ENCODE measurements at places on chromosomes 12 and 14.
A peak's percentile ranks its signal among the peaks of the same experiment; 100 is the strongest.

GRCh38 chr14:54487771-54488170 is 1.0 kb downstream of the GMFB start:
- DNase-seq: no peak

- no peak for DNase-seq
Measured at GRCh38 chr12:89882050-89882449, 173.4 kb upstream of the ATP2B1 start.

DNA sequence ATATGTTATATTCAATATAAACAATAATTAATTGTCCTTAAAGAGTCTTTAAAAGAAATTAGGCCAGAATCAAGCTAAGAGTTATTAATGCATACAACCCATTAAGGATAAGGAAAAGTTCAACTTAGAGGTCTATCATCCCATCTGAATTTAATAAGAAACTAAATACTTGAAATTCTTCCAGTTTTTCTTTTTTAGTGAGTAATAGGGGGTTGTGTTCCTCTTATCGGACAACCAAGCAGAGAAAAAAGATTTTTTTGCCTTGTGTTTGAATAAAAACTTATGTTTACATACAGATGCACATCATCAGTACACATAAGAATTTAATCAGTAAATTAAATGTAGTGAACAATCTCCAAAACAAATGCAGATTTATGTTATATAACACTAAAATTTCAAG is 32.5 kb downstream of the PAWR start:
- no peak for DNase-seq

DNA sequence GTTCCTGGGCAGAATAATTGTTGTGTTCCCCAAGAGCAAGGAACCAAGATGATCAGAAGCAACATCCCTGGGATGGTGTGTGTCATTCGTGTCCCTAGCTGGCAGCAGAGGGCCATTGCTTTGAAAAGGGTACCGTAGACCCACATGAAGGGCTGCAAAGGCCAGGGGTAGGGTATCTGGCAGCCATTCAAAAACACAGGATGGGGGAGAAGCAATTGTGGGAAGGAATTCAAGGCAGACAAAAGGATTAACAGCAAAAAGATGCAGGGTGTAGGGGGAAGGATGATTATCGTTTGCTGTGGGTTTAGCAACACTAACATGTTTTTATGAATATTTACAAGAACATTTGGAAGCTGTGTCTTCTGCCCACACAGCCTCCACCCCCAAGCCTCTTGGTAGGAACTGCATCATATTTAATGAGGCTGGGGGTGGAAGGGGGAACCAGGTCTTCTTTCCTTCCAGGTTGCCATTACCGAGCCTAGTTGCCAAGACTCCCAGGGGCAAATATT is 169.0 kb upstream of the G2E3 start:
- DNase-seq: no peak

GRCh38 chr14:100059438-100059781 is 5.8 kb upstream of the EVL start:
- DNase-seq: no peak

DNA sequence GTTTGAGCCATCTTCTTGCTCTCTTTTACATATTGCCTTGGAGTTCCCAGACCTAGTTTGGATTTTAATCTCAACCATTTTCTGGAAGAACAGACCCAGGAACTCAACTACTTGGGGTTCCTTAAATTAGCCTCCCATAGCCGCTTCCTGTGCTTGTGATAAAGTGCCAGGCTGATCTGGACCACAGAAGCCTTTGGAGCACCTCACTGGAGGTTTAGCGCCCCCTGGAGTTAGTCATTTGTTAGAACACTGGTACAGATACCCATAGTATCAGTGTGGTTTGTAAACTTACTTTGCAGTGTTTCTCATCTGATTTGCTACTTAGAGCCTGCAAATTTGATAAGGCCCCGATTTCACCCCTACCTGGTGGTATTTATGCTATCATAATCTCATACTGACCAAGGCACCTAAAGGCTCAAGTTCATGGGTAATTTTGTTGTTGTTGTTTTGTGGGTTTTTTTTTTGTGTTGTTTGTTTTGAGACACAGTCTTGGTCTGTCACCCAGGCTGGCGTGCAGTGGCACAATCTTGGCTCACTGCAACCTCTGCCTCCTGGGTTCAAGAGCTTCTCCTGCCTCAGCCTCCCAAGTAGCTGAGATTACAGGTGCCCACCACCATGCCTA is 3.7 kb downstream of the UNC119B start:
- DNase-seq: peak; percentile 83

DNA sequence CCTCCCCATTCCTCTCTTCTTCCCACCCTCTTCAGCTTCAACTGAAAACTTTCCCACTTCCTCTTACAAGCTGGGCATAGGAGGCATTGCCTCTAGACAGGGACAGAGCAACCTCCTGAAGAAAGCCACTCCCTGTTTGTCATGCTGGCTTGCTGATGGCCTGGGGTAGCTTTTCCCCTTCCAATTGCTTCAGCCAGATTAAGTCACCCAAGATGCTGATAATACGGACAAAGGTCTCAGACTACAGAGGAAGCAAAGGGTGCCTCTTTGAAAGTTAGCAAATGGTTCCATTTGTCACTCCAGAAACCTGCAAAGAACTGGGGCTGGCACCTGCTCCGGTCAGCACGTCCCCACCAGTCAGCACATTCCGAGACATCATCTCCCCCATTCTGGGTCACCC is 6.0 kb downstream of the KRT2 start:
- DNase-seq: no peak

DNA sequence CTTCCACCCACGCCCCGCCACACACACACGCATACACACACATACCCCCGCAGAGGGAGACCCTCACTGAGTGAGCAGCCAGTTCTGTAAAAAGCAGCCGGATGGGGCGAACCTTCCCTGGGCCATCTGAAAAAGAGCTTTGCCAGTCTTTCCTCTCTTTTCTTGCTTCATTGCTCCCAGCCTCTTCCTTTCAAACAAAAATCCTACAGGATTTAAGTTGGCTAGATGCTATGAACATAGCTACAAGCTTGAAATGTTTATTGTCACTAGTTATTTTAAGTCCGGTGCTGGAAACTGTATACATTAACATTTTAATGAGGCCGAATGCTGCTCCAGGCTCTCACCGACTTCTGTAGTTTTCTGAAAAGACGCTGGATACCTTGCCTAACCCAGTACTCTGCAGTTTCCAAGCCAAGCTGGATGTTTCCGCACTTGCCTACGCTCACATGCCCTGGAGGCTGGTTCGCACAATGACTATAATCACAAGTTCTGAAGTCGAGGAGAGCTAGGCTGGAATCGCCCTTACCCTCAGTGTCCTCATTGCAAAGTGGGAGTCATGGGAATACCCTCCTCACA is 39.2 kb downstream of the LTBP2 start:
- peak; percentile 46 for DNase-seq

DNA sequence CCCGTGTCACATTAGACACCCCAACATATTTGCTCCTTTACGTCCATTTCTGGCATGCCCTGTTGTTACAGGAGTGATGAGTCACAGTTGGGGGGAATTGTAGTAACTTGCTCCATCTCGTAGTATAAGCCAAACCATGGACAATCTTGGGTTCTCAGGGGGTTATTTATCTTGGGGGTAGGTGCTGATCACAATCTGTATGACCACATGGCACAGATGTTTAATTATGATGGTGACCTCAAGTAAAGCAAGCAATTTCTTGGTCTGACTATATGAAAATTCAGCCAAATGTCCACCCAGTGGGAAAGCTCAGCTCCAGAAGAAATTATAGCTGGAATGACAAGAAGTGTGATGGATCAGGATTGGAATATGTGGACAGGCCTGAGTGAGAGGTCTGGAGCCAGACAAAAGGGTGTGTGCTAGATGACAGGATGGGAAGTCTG is 32.1 kb upstream of the STON2 start:
- no peak for DNase-seq

DNA sequence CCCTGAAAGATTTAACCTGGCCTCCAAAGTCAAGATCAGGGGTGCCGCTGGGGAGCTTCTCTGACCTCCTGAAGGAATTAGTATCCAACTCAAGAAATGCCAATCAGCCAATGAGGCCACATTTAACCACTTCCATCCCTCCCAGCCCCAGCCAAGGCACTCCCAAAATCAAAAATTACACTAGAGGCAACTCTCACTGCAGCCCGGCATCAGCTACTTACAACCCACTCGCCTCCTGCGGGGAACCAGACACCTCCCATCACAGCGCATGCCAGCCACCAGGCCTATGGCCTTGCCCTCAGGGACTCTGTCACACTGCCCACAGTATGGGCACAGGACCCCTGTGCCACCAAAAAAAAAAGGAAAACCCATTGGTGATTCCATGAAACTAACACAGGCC is 62.3 kb upstream of the DDX11 start:
- DNase-seq: no peak

DNA sequence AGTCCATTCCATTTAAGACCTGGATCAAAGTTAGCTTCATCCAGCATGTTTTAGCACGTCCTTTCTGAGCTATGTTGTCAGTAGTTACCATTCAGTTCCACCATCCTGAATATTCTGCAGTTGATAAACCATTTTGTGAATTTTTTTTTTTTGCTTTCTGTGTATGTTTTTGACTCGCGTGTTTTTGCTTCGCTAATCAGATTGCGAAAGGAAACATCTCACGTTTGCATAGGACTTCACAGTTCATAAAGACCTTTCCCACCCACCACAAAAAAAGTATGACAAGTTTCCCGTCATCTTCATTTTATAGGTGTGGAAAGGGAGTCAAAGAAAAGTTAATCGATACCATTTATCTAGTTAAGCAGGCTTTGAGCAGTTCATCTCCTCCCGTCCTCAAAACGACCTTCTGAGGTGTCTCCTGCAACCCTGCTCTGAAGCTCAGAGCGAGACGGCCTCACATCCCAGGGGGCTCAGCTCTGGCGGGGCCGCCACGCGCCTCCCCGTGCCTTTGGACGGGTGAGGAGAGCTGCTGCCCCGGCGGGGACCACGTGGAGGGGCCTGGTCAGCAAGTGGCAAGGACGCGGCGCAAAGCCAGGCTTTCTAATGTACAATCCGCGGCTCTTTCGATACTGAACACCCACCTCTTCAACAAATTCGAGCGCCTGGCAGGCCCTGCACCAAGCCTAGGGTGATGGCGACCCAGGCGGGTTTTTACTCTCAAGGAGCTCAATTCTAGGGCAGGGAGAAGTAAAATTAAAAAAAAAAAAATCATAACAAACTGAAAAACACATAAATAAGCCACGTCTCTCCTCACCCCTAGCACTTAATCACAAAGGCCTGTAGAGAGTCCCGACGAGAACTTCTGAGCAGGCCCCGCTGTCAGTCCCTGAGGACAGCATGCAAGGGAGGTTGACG is 988 bp upstream of the TMEM263 start:
- DNase-seq: peak; percentile 6

GRCh38 chr12:79143803-79144202 is 279.2 kb downstream of the SYT1 start:
- DNase-seq: no peak

DNA sequence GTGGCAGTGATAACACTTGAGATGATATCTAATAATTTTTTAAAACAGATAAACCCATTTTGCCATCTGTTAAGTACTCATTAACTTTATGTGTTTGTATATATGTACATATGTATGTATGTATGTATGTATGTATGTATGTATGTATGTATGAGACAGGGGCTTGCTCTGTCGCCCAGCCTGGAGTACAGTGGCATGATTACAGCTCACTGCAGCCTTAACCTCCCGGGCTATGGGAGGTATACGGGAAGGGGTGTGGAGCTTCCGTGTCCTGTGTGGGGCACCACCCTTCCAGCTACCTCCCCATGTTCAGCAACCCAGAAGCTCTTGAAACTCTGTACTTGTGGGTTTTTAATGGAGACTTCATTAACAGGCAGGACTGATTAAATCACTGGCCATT is 116.9 kb downstream of the SCFD1 start:
- DNase-seq: no peak

DNA sequence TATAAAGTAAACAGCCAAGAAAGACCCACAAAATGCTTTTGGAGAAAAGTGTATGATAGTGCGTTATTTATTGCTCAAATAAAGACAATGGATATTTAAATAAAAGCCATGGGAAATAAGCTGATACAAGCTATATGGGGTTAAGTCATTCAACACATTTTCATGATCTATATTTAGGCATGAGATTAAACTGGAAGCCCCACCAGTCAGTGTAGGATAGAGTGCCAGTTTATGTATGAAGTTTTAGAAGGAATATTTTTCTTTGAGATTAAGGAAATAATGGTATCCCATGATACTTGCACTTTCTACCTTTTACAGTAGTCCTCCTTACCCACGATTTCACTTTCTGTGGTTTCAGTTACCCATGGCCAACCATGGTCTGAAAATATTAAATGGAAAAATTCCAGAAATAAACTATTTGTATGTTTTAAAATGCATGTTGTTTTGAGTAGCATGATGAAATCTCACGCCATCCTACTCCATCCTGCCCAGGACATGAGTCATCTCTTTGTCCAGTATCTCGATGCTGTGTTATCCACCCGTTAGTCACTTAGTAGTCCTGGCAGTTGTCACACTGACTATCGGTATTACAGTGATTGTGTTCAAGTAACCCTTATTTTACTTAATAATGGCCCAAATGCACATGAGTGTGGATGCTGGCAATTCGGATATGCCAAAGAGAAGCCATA is 22.3 kb downstream of the SYT1 start:
- no peak for DNase-seq

GRCh38 chr14:74619672-74620131 is 7.7 kb upstream of the LTBP2 start:
- no peak for DNase-seq

DNA sequence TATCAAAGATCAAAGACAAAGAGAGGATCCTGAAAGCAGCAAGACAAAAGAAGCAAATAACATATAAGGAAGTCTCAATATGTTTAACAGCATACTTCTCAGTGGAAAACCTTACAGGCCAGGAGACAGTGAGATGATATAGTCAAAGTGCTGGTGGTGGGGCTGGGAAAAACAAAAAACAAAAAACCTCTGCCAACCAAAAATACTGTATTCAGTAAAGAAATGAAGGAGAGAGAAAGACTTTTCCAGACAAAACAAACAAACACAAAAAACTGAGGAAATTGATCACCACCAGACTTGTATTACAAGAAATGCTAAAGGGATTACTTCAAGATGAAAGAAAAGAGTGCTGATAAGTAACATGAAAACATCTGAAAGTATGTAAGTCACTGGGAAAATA is 221.2 kb downstream of the ADGRD1 start:
- DNase-seq: no peak

- DNase-seq: no peak
Measured at GRCh38 chr12:103813426-103813825, 27.6 kb downstream of the NT5DC3 start.

- no peak for DNase-seq
Measured at GRCh38 chr12:105670672-105671071, 340.2 kb downstream of the C12orf75 start.

GRCh38 chr12:4148418-4149056 is 125.0 kb upstream of the CCND2 start:
- no peak for DNase-seq

DNA sequence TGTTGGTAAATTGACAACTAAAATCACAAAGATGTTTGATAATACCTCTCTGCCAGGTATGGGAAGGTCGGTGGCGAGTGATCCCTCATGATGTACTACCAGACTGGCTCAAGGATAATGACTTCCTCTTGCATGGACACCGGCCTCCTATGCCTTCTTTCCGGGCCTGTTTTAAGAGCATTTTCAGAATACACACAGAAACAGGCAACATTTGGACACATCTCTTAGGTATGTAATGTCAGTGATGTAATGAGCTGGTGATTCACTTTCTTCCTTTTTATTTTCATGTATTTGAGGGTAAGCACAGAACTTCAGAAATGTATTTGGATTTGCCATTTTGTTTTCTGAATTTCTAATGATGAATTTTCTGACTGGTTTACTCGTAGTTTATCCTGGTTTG is 42.6 kb upstream of the LRTM2 start:
- no peak for DNase-seq

Data from neural crest cell (in vitro differentiated cells).